ENCODE measurements at places on chromosomes 3 and 15.
A peak's percentile ranks its signal among the peaks of the same experiment; 100 is the strongest.

DNA sequence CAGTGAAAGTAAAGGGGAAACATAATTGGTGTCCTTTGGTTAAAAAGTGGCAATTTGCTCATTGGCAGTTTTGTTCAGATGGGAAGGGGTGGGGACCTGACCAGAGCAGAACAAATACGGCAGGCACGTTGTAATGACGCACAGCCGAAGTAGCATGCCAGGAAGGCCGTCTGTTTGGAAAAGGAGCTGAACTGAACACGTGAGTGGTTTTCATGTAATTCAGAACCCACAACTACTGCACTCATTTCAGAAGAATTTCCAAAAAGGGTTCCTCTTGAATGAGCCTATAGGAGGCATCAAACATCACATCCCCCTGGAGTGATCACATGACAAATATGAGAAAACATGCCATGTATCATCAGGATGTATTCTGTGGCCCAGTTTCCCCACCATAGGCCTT, 42.9 kb upstream of the LMCD1 start:
- no peak for DNase-seq

GRCh38 chr3:189513281-189514117, 117.7 kb upstream of the TP63 start:
- DNase-seq = no peak

- DNase-seq = no peak
These were observed 985 bp downstream of the TEX9 start for GRCh38 chr15:56366211-56366610.

GRCh38 chr3:46642971-46643370, 30.6 kb downstream of the FAM240A start:
- no peak for DNase-seq

GRCh38 chr15:39799552-39800011, 16.9 kb upstream of the FSIP1 start:
- DNase-seq = no peak

DNA sequence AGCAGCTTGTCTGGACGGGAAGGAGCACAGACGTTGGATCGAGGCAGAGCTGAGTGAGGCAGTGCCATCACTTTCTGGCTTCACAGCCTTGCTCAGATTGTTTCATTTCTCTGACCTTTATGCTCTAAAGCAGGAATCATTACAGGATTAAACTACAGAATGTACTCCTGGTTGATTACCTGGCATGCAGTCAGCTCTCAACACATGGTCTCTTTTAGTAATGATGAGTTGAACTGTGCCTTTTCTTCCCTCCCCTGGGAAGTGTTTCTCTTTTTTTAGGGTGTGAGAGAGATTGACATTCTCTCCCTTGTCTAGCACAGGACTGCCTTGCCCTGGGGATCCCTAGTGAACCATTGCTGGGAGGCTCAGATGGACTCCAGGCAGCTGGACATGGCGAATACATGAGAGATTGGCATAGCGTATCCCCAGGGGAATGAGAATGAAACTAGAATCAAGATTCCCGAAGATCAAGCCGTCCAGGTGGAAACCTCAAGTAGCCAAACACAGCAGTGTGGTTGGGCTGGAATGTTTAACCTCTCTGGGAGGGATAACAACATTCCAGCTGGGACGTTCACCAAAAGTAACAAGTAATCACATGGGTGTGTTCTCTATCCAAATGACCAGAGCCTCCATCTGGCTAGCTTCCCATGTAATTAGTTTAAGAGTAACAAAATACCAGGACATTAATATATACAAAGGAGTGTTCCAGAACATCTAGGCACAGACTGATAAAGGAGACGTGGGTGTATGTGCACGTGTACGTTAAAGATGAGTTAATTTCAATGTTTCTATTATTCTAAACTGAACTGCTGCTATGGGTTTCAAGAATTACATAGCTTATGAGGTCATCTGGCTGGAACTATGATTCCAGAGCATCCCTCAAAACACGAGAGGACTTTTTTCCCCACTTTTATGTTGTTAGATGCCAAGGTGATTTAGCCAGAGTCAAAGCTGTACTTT, 118.6 kb upstream of the NR2E3 start:
- no peak for DNase-seq

- no peak for DNase-seq
These were observed 257.4 kb upstream of the IL12A start for GRCh38 chr3:159731254-159731653.

DNA sequence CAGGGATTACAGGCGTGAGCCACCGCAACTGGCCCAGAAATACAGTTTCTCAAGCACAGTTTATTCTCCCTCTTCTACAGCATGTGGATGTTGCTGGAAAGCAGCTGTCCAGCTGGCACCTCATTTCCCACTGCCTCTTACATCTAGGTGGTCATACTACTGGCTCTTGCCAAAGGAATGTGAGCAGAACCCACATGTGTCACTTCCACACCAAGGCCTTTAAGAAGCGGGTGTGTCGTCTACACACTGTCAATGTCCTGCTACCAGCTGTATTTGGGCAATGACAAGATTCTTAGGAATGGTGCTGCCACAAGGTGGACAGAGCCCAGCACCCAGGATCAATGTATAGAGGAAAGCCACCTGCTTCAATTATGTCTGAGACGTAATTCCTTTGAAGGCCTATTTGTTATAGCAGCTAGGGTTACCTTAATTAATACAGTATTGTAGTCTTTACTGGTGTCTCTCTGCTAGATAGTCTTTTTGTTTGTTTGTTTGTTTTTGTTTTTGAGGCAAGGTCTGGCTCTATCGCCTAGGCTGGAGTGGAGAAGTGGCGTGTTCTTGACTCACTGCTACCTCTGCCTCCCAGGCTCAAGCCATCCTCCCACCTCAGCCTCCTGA, 15.1 kb upstream of the RAB7A start:
- DNase-seq = no peak

- DNase-seq = no peak
These were observed 8.0 kb upstream of the ANKRD28 start for GRCh38 chr3:15805756-15806266.

DNA sequence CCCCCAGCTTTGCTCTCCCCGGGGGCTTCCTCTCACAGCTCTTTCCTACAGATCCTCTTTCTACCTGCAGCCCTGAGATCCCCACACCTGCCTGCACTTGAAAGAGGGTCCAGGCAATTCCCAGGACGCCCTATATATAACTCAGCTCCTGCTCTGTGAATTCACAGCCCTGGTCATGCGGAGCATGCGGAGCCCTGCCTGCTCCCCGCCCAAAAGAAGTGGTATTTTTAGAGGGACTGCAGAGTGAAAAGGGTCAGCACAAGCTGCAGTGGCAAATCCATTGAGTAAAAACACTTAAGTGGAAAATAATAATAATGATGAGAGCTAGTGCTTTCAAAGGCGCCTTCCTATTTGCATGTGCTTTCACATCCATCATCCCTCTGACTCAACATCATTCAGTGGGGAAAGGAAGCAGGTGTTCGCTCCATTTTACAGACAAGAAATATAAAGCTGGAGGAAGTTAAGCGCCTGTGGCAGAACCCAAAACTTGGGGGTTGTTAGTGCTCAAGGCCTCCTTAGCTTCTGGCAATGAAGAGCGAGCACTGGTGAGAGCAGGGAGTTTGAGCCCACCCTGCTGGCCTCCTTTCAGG, 76.3 kb upstream of the LIPC start:
- no peak for DNase-seq

DNA sequence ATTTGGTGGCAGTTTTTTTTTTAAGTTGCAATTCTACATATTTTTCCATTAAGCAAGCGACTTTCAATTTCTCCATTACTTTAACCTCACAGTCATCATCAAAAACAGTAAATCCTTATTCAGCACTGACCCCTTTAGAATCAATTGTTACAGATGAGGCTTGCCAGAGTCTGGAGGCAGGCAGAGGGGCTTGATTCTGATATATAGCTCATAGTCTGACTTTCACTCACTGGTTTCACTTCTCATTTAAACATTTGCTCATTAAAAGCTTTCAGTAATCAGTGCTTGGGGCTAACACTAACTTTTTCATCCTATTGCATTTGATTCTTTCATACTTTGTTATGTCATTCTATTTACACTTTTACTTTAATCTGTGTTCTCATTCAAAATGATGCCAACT, 88.4 kb downstream of the PYDC2 start:
- DNase-seq = no peak

- DNase-seq = no peak
These were observed 105.0 kb downstream of the GRM7 start for GRCh38 chr3:6965881-6966280.

DNA sequence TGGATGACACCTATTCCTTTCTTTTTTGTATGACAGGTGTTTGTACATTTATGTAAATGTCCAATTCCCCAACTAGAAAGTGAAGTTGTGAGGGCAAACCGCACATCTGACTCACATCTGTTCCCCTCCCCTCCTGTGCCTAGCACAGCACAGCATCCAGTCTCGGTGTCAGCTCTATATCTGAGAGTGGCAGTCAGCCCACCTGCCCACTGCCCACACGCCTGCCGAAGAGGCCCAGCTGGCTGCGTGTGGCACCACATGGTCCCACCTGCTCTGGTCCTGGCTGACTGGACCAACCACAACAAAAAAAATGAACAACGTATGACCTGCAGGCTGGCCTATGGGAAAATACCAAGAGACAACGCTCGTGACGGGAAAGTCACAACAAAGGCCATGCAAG, 62.8 kb downstream of the XXYLT1 start:
- DNase-seq = no peak

GRCh38 chr3:112197131-112197530, 64.1 kb upstream of the GCSAM start:
- DNase-seq = no peak

GRCh38 chr15:51289290-51289689, 49.1 kb downstream of the CYP19A1 start:
- DNase-seq = no peak

GRCh38 chr3:114707252-114707860, 413.5 kb downstream of the TIGIT start:
- no peak for DNase-seq

GRCh38 chr3:81602781-81603180, 158.7 kb downstream of the GBE1 start:
- DNase-seq = no peak

GRCh38 chr3:133532951-133533350, 40.5 kb upstream of the CDV3 start:
- DNase-seq = no peak

GRCh38 chr3:150783920-150784746, 21.2 kb upstream of the SIAH2 start:
- no peak for DNase-seq

GRCh38 chr3:196120291-196120951, 38.5 kb upstream of the TFRC start:
- DNase-seq = no peak

GRCh38 chr3:155744626-155745324, at the start of gene PLCH1:
Gene PLCH1, minus strand, starts transcription at chr3:155745071. Its CDS starts 40,847 bp downstream, at chr3:155704224.
- peak; percentile 22 for DNase-seq

DNA sequence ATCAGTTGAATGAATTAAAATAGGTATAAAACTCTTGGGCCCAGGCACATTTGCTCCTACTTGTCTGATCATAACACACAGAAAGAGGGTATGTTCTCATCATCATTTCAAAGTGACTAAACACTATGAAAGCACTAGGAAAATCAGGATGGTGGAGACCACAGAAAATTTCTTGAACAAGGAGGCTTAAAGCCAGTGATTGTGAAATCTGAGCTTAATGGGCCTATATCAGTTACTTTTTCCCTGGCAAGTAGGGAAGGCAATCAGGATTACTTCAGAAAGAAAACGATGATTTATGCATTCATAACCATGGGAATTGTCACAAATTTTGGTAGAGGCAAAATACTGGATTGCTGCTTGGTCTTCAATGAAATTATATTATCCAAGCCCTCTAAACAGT, 434.4 kb upstream of the CNTN4 start:
- no peak for DNase-seq

- no peak for DNase-seq
These were observed 156.7 kb downstream of the RAB11A start for GRCh38 chr15:66025972-66026371.

DNA sequence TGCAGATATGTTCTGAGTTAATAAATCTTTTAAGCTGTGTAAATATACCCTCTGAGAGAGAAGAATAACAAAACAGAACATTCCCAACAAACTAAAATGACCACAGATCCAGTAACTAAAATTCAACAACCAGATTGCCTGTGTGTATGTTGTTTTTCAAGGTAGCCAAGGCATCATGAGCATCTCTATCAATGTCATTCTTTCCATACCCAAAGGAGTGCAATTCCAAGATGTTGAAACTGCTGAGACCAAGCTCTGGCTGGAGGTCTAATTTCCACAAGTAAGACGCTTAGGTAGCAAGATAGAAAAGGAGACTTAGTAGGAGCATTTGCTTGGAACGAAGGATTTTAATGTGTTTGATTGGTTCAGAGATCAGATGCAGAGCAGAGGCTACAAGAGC, 276.3 kb downstream of the RBMS3 start:
- no peak for DNase-seq

GRCh38 chr3:42839616-42840015, 30.4 kb downstream of the ACKR2 start:
- no peak for DNase-seq

DNA sequence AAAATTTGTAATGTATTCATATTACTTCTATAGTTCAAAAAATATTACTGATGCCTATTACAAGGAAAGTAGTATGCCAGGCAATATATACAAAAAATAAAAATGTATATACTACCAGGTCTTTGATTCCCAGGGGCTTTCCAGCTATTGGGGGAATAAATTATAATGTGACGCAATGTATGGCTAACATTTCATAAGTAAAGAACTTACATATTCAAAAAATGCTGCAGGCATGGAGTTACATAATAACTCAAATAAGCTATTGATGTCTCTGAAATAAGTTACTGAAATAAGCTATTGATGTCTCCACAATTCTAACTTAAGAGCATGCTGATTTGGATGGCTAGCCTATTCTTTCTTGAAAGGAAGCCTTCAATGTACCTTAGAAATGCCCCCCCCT, 30.2 kb downstream of the MCCC1 start:
- no peak for DNase-seq

- no peak for DNase-seq
These were observed 35.7 kb downstream of the SQOR start for GRCh38 chr15:45670511-45670910.

GRCh38 chr3:136249091-136249490, 1.0 kb upstream of the PCCB start:
- no peak for DNase-seq

DNA sequence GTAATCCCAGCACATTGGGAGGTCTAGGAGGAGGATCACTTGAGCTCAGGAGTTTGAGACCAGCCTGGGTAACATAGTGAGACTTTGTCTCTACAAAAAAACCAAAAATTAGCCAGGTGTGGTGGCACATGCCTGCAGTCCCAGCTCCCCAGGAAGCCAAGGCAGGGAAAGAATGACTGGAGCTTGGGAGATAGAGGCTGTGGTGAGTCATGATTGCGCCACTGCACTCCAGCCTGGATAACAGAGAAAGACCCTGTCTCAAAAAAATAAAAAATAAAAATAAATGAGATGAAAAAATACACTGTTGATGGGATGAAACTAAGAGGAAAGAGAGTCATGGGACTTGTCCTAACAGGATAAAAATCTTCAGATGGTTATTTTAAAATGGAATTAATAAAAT, 137.6 kb downstream of the IMPG2 start:
- DNase-seq = no peak

- no peak for DNase-seq
These were observed 20.1 kb upstream of the GOLGA6L2 start for GRCh38 chr15:23467110-23467600.

Data from stimulated activated CD4-positive, alpha-beta T cell treated with anti-CD3 and anti-CD28 coated beads, TNF-alpha, amount 100 ng/mL, for 1 hour (primary cell).